Motor neuron (in vitro differentiated cells): ENCODE measurements at places on chromosomes 5 and 9. TPM values are rescaled to one million over a fixed set of nuclear protein-coding genes. Genes with fewer than 3 reads are reported as not detected.

The FBP2 gene
- total RNA-seq, result not detected in 2 replicates

The BAAT gene
- total RNA-seq, result 0.46 TPM in 2 replicates

The FOXD4L4 gene
- 0.32 and 0.62 TPM in 2 replicates for total RNA-seq

The SLC46A2 gene
- 0.16 TPM in 1 of 2 replicates, not detected in the other for total RNA-seq

The CCNJL gene
- total RNA-seq, result 1.9 and 2.3 TPM in 2 replicates

The PTGES gene
- total RNA-seq, result 1.5 and 1.8 TPM in 2 replicates

The GGTA1 gene
- 0.05 and 0.21 TPM in 2 replicates for total RNA-seq

The TLX3 gene
- total RNA-seq, result not detected in 2 replicates

The GFI1B gene
- total RNA-seq, result 0.85 and 1.1 TPM in 2 replicates

The TMEM215 gene
- total RNA-seq, result not detected in 2 replicates

DNA sequence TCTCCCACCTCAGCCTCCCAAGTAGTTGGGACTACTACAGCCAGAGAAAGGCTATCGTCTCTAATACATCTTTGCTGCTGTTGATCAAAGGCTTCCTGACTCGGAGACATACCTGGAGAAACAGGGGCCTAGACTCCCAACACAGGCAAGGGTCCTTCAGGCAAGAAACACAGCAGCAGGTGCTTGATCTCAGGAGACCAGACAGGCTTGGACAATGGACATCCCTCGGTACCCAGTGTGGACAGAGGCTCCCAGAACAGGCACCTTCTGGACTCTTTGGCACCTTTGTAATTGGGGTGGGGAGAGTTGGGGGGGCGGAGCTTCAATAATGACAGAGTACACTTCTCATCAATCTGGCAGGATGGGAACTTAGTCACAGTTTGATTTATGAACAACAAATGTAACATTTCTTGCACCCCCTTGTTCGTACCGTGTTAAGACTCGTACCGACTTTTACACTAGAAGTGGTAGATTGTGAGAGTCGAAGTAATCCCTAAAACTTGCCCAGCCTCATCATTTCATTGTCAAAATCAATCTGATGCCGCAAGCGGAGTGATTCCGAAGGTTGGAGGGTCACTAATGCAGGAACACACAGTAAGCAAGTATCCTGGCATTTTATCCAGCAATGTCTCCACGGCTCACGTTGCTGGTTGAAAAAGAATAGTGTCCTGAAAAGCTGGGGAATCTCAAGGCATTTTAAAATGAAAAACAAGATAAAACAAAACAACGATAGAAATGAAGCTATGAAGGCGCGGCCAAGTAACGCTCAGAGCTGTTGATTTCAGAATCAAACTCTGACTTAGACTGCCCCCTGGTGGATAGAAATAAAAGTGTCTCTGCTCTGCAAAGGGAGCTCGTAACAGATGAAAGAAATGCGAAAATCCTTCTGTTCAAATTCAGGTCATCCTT, 46.4 kb upstream of the STK32A start:
- peak; percentile 68 for ATAC-seq

- no peak for ATAC-seq
These were observed 536.5 kb upstream of the CDH10 start for GRCh38 chr5:25181249-25181648.

DNA sequence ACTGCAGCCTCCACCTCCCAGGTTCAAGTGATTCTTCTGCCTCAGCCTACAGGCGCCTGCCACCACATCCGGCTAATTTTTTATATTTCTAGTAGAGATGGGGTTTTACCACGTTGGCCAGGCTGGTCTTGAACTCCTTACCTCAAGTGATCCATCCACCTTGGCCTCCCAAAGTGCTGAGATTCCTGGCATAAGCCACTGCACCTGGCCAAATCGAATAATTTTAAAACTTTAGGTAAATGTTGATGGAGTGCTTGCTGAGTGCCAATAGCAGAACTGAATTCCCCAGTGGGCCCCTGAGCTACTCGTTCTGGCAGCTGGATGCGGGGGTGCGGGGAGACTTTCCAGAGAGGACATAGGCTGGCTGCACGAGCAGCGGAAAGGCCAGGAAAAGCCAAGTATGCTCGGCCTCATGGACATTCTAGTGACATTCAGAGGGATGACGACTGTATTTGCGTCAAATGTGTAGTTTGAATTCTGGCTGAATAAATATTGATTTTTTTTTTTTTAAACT, 16.8 kb downstream of the TRAF2 start:
- ATAC-seq, result no peak

GRCh38 chr9:107029146-107029545, 166.2 kb downstream of the ZNF462 start:
- no peak for ATAC-seq

- no peak for ATAC-seq
These were observed 119.0 kb downstream of the NR3C1 start for GRCh38 chr5:143284521-143284920.

DNA sequence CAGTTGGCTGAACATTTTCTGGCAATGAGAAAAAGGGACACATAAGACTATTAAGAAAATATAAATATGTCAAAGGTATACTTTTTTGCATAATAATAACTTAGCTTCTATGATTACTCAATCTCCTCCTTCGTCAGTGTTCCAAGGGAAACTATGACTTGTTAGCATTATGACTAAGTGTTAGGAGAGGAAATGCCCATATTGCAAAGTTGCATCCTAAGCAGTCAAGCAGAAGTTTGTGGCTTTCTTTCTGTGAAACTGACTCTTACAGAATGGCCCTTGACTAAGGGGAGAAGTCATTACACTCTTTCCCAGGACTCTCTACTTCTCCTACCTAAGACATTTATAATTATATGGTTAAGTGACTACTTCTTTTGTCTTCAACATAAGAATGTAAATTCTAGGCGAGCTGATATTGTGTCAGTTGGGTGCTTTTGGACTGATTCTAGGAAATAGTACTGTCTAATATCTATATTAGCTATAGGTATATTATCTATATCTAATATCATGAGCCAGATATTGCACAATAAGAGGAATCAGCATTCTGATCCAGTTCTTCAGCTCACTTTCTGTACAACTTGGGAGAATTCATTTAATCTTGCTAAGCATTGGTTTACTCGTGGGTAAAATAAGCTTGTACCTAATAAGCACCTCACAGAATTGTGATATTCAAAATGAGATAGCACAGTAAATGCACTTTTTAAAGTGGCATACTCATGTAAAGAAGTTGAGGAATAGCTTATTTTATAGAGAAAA, 16.4 kb upstream of the SPINK6 start:
- peak; percentile 91 for ATAC-seq

GRCh38 chr9:69279084-69279731, 45.8 kb upstream of the ENTREP1 start:
- no peak for ATAC-seq

GRCh38 chr9:132001567-132001966, 78.1 kb downstream of the MED27 start:
- no peak for ATAC-seq

- ATAC-seq, result no peak
These were observed 140.2 kb upstream of the SGCD start for GRCh38 chr5:156186760-156187159.

DNA sequence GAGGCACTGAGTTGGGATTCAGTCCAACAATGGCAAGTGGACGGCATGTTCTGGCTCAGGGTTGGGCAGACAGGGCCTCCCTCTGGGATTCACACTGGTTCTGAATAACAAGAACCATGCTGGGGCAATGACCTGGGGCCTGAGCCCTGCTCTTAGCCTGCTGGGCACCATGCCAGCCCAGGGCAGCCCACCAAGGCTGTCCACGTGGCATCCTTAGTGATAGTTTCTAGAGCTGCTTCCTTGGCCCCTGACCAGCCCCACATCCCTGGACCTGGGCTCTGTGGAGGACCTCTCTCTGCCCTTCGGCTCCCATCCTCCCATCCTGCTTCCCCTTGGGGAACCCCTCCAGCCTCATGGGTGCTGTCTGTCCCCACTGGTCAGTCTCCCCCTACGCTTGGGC, 22.3 kb upstream of the OLFM1 start:
- ATAC-seq, result no peak

DNA sequence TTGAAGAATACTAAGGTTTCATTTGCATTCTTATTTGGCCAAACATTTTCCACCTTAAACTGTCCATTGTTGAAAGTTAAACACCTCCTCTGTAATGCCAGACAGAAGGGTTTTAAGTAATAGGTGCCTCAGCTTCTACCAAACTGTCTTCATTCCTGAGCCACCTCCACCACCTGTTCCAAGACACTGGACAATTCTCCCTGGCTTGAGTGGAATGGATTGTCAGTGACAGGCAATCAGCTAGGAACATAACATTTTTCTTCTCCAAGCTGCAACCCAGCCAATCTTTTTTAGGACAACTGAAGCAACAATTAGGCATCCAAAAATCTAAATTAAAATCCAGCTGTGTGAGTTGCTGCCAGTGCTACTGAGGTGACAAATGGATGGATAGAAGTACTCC, 73.9 kb upstream of the ICE1 start:
- ATAC-seq, result no peak

DNA sequence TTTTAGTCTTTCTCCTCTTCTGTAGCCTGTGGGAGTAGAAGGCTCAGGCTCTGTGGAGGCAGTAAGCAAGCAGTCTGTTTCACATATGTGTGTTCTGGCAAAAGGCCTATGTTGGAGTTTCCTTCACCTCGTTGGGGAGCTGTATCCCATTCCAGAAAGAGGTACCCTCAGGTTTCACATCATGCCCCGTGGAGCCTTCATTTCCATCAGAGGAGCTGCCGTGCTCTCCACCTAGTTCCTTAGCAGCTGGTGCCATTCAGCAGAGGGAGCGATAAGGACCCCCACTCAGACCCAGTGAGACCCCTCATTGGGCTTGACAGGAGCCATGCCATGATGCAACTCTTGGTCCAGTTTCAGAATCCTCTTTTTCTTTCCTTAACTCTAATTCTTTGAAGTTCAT, 50.6 kb upstream of the ANGPTL2 start:
- ATAC-seq, result no peak

DNA sequence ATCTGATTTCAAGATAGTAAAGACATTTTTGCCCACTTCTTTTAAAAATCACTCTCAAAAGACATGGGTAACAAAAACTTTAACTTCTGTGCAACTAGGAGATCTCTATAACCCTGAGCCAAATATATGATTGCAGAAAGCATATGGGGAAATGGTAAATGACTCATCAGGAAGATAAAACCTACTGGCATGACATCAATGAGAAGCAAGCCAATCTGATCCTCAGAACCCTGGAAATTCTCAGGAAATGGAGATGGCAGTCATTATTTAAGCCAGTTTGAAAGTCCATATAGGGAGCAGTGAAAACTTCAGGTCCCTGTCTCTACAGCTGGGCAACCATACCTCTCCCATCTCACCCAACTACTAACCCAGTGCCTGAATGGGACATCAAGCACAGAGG, 249.7 kb upstream of the NREP start:
- no peak for ATAC-seq
